ENCODE measurements at places on chromosomes 2 and 18.

DNA sequence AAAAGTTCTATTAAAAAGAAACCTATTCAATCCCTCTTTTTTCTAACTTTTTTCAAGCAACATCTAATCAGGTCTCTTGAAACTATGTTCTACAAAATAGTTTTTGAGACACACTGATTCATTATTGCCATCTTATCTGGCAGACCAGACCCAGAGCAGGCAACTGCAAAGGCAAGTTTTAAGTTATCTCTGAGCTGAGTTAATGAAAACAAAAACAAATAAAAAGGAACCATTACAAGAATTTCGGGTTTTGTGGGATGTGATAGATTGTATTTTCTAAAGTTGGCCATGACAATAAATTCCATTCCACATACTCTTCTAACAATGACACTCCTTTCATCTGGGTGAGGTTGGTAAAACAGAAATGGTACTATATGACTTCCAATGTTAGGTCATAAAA lies 15.2 kb upstream of the TWSG1 start:
- no peak for DNase-seq

GRCh38 chr2:46334389-46335271 lies 37.4 kb downstream of the EPAS1 start:
- no peak for DNase-seq

- no peak for DNase-seq
These were observed 3.5 kb downstream of the PTMA start for GRCh38 chr2:231711677-231712450.

GRCh38 chr2:232773815-232774214 lies 2.5 kb downstream of the KCNJ13 start:
- DNase-seq, result no peak

GRCh38 chr2:88563129-88563528 lies 64.1 kb downstream of the EIF2AK3 start:
- DNase-seq, result no peak

DNA sequence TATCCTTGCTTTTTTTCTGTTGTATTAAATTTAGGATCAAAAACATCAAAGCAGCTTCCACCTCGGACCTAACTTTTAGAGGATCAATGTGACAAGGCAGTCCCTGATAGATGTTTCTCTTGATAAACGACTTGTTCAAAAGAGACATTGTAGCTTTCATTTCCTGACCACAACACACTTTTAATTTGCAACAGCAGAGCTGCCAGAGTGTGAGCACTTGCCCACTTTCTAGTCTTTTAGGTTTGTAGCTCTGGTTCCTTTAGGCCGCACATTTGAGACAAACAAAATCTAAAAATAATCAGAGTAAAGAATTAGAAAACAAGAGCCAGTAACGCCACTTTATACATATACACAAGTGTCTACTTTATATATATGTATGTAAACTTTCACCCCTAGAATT lies 3.1 kb downstream of the FIGN start:
- DNase-seq, result no peak

DNA sequence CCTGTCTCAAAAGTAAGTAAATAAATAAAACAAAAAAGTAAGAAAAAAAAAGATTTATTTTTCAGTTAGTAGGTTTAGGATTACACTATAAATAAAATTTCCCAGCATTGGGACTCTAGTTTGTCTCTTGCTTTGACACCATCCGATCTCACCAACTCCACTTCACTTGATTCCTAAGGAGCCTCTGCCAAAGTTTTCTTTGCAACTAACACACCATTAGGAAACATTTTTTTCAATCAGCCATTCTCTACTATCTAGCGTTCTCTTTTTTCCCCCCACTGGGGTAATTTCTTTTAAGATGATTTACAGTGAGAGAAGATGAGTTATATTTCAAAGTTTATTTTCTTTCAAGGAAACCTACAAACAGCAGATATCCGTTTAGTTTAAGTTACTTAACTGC lies 10.6 kb upstream of the NEMP2 start:
- DNase-seq, result no peak

DNA sequence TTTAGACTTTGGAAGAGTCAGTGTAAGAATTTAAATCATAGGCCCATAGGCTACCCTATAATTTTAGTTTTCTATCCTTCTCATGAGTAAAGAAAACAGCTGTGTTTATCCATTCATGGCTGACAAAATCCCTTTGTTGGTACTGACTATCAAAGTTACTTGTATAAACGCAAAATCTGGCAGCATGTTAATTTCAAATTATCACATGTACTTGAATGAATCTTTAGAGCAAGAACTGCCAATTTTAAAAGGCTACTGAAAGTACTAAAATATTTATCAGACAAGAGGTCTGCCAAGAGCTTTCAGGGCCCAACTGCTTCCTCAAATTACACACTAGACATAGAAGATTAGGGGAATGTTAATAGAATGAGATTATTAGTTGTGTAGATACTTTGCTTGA lies 66.6 kb downstream of the MYL12B start:
- DNase-seq, result no peak

DNA sequence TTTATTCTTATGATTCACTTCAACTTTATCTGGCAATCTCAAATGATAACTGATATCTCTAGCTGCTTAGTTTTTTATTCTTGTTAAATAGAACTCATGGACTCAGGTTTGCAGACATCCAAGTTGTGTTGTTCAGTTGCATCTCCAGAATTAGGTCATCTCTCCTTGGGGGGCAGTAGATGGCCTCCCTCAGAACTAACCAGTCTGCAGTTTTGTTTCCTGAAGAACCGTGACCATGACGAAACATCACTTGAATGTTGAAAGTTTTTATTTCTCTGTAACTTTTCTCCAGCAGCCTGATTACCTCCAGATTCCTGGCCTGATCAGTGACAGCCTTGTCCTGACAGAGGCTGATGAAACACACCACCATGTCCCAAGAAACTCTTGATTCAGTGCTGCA lies 321.5 kb downstream of the GALNT13 start:
- DNase-seq, result no peak

- DNase-seq, result no peak
These were observed 96.1 kb downstream of the NRP2 start for GRCh38 chr2:205778356-205778755.

DNA sequence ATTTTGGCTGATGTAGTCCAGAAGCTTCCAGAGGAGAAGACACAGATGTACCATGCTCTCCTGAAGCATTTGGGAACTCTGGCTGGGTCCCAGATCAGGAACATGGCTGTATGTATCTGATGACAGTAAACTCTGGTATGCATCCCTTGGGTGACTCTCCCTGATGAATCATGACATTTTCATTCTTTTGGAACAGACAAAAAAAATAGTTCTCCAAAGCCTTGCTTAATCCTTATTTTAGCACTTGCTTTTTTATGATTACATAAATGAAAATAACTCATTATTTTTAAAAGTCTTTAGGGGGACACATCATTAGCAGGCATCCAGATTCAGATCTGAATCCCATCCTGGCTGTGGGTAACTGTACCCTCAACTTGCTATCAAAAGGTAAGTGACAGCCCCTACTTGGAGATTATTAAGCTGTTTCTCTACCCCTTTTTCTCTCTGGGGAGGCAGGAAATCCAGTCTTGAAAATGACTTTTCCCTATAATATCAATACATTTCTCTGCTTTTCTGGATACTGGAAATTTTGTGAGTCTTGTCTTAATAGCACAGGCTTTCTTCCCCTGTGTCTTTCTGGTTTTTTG lies 23.3 kb downstream of the AOX1 start:
- no peak for DNase-seq

DNA sequence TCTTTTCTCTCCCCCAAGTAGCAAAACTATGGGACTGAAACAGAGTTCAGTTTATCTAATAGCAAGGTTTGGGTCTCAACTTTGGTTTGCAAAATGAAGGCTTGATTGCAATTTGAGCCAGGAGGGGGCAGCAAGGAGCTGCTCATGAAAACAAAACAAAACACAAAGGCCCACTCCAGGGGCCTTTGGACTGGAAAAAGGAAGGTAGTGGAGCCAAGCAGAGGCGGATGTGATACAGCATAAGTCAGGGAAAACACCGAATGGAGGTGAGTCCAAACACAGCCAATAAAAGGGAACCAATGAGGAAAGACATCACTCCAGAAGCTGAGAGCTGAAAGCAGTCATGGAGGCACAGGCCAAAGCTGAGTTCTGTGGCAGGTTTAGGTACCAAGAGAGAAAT lies 799.7 kb upstream of the ACVR2A start:
- DNase-seq, result no peak

- no peak for DNase-seq
These were observed 609.0 kb downstream of the DCC start for GRCh38 chr18:52948868-52949444.

All from activated CD4-positive, CD25-positive, alpha-beta regulatory T cell (primary cell).